Posterior cingulate gyrus (tissue), 11 donors: ENCODE measurements at places on chromosomes 2 and 18.
A peak's percentile ranks its signal among the peaks of the same experiment; 100 is the strongest.

DNA sequence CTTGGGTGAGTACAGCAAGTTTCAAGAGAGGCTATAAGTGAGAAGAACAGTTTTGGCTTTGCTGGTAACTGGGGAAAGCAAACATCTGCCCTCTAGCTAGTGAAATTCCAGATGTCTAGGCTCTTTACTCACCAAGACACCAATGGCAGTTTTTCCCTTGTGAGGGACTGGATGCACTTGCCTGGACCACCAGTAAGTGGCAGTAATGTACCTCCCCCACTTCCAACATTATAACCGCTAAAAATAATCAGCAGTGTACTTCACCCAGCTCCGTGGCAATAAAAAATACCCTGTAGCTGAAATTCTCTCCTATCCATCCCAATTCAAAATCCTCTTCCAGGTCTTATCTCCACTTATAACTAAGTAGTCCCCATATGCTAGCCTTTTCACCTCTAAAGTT, 383.9 kb downstream of the ARHGAP15 start:
- DNase-seq, result no peak

GRCh38 chr2:230824406-230824978, 40.2 kb upstream of the ITM2C start:
- peak; percentile 82 for DNase-seq

GRCh38 chr2:122863532-122863931, 1108.1 kb downstream of the TSN start:
- no peak for DNase-seq

GRCh38 chr2:187991389-187991788, 300.3 kb upstream of the GULP1 start:
- DNase-seq, result no peak

- no peak for DNase-seq
Observed at GRCh38 chr2:54377901-54378493, 78.1 kb upstream of the SPTBN1 start.

- no peak for DNase-seq
Observed at GRCh38 chr2:114488841-114489530, 46.5 kb downstream of the DPP10 start.

DNA sequence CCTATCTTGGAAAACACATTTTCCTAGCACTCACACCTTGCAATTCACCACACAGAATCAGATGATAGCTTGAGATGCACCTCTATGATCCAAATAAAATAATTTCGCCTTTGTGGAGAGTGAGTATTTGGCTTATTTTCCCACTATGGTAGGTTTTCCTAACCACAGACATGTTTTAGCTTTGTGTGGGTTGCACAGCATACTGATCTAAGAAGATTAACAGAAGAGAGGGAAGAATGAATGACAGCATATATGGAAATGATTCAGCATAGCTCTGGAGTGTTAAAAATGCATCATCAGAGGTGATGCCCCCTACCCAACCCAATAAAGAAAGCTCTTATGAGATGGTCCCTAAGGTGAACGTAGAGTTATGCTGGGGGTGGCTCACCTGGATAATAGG, 72.5 kb downstream of the GCA start:
- DNase-seq, result no peak

GRCh38 chr2:202108345-202108744, 35.3 kb downstream of the KIAA2012 start:
- DNase-seq, result no peak

- no peak for DNase-seq
Observed at GRCh38 chr2:71476495-71476894, 23.1 kb downstream of the DYSF start.

- no peak for DNase-seq
Observed at GRCh38 chr2:30511122-30512083, 64.4 kb downstream of the LCLAT1 start.

GRCh38 chr18:35641467-35641866, 59.9 kb downstream of the GALNT1 start:
- no peak for DNase-seq

DNA sequence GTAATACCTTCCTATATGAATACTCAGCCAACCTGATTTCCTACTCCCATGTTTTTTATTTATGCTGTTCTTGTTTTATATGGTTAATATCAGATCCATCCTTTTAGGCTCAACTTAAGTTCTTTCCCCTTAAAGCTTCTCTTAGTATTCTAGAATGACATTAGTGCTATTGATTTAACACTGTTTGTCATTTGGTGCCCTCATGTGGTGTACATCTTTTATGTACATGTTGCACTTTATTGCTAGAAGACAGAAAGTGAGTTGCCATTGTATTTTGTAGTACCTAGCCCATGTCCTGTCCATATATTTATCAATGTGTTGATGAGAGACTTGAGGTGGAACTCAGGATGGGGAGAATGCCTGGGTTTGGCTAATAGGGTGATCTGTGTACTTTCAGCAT, 2.5 kb downstream of the HTRA2 start:
- DNase-seq, result no peak

GRCh38 chr2:60456115-60456770, 97.2 kb downstream of the BCL11A start:
- no peak for DNase-seq

- no peak for DNase-seq
Observed at GRCh38 chr2:238032755-238033337, 28.0 kb upstream of the SCLY start.

DNA sequence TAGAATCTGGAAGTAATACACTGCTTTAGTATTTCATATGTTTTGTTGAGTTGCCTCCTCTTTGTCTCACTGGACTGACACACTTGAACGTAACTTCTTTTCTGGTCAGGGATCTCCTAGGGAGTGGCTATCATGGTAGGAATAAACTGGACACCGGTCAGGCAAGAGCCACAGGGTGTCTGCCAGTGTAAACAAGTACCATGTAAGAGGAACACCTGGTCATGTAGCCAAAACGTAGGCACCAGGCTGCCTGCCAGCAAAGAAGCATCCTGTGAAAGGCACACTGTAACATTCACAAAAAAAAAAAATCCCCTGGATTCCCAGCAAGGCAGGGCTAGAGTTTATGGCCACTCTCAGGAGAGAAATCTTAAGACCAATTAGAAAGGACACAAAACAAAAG, 372.8 kb upstream of the RND3 start:
- no peak for DNase-seq

DNA sequence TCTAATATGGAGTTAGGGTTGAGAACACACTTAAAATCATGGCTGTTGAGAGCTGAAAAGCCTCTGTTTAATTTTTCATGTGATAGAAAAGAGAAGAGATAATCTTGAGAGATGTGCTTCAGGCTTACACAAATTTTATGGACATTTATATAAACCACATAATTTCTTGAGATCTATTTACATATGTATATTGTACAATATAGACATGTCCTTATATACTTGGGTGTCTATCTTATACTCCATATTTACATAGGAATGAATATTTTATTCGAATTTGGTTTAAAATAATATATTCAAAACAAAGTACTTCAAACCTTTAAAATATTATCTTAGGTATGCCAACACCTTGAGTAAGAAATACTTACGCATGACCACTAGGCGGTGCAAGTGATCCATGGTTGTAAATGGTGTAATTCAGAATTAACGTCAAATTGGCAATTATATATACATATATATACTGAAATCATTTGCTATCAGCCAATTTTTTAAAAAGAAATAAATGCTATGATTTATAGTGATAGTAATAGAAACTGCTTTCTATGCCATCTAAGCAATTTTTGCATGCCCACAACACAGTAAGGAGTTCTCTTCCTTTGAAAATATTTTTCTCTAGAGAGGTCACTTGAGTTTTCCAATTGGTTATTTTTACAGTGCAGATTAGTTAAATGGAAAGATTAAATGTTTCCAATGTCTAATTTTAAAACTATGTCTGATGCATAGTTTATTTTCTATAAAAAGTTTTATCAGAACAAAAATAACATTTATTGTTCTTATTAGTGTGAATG, 37.6 kb upstream of the SPAG16 start:
- DNase-seq, result peak; percentile 31

GRCh38 chr2:108034843-108035242, 48.5 kb downstream of the SLC5A7 start:
- no peak for DNase-seq

GRCh38 chr2:1867141-1867540, 122.8 kb upstream of the PXDN start:
- DNase-seq, result no peak

DNA sequence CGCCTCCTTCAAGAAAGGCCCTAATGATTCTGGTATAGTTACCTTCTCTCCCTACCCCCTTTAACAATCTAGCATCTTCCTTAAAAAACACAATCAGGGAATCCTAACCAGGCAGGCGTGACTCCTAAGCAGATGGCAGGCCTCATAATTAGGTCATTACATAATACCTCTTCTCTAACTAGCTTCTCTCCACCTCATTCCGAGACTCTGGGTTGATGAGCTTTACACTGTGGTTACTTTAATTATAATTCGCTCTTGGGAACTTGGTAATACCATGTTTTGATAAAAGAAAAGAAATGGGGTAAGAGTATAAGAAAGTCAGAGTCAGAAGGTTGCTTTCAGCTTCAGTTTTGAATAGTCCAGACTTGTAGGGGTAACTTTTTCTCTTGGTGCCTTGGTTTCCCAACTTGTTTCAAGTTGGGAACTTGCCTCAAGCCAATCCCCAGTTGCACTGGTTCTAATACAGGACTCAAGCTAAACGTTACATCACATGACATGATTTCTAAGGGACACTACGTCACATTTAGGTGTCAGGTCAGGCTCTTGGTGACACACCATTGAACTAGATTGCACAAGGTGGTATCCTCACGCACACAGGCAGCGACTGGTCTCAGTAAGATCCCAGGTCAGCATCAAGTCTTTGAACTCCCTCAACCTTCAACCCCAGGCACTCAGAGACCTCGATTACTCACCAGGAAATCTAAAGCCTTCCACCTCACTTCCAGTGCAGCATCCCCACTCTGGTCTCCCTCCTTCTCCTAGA, 59.2 kb downstream of the AAK1 start:
- no peak for DNase-seq

- DNase-seq, result no peak
Observed at GRCh38 chr2:105777506-105778055, 32.9 kb downstream of the NCK2 start.

GRCh38 chr2:237865623-237866041, 6.2 kb downstream of the RAMP1 start:
- no peak for DNase-seq

- DNase-seq, result peak; percentile 91
Observed at GRCh38 chr2:108418416-108418815, 30.6 kb upstream of the GCC2 start.

DNA sequence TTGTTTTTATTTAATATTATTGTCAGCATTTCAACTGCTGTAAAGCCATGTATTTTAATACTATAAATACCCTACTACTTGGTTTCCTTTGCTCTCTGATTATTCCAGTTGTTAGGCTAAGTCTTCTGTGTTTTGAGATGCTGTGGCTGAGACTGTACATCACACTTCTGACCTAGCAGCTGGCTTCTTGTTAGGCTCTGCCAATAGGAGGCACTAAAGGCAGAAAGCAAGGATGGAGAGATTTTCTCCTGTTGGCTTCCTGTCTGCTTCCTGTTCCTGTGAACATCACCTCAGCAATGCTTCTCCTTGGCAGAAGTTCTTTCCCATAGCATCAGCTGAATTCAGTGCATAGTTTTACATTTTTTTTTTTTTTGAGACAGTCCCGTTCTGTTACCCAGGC, 68.3 kb upstream of the YPEL5 start:
- no peak for DNase-seq

- peak; percentile 70 for DNase-seq
Observed at GRCh38 chr18:49368876-49369440, 91.5 kb downstream of the DYM start.

GRCh38 chr2:133177196-133177595, 391.1 kb downstream of the NCKAP5 start:
- no peak for DNase-seq

GRCh38 chr2:110827511-110827910, 95.1 kb downstream of the ACOXL start:
- DNase-seq, result no peak

GRCh38 chr18:58393295-58393694, 235.6 kb downstream of the ALPK2 start:
- DNase-seq, result no peak

DNA sequence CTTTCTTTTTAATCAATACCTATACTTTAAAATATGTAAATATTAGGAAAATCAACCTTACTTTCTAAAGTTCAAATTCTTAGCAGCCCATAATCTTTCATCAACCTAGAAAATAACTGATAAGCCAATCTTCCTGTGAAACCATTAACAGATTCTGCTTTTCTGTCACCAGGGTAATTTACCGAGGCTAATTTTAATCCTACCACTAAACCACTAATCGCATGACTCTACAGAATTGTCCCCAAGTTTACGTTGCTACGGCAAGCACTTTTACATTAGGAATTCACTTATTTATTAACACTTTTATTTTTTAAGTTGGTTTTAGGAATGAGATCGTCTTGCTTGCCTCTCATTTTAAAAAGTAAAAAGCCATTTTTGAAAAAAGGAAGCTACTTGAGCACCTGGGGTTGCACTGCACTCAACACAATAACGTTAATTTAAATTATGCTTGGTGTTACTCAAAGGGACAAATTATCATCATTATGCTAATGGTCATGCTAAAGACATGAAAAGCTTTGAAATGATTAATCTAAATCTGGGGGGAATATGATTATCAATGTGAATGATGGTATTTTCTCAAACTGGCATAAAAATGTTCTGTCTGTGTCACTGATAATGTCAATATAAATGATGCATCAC, 10.2 kb downstream of the ZNF516 start:
- no peak for DNase-seq

DNA sequence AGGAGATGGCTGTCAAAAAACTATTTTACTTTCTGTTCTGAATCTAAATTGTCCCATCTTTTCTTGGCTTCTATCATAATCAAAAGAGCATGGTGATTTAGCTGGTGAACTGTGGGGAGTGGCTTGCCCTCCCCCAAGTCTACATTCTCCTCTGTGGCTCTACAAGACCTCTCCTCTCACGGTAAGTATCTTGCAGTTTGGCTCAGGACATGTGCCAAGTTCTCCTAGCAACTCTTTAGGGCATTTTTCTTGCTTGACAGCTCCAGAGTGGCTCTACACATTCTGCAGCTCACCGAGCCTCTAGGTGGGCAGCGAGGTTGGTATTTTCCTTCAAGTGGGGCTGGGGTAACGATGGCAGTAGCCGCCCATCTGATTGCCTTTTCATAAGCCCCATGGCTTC, 29.1 kb downstream of the SLC4A5 start:
- no peak for DNase-seq

DNA sequence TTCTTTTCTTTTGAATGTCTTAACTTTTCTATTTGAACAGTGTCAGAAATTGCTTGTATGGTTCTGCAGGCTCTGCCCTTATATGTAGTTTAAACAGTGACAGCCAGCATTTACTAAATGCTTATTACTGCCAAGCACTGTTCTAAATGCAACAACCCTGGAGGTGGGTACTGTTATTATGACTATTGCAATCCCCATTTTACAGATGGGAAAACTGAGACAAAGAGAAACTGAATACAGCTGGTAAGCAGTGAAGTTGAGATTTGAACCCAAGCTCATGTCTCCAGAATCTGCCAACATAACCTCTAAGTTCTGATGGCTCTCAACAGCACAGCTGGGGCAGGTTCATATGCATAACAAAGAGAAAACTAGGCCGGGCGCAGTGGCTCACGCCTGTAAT, 105.7 kb upstream of the GATA6 start:
- no peak for DNase-seq
